ENCODE measurements at places on chromosomes 7 and 10.

- DNase-seq, result no peak
These were observed 812.8 kb downstream of the LRMDA start for GRCh38 chr10:76244061-76244686.

DNA sequence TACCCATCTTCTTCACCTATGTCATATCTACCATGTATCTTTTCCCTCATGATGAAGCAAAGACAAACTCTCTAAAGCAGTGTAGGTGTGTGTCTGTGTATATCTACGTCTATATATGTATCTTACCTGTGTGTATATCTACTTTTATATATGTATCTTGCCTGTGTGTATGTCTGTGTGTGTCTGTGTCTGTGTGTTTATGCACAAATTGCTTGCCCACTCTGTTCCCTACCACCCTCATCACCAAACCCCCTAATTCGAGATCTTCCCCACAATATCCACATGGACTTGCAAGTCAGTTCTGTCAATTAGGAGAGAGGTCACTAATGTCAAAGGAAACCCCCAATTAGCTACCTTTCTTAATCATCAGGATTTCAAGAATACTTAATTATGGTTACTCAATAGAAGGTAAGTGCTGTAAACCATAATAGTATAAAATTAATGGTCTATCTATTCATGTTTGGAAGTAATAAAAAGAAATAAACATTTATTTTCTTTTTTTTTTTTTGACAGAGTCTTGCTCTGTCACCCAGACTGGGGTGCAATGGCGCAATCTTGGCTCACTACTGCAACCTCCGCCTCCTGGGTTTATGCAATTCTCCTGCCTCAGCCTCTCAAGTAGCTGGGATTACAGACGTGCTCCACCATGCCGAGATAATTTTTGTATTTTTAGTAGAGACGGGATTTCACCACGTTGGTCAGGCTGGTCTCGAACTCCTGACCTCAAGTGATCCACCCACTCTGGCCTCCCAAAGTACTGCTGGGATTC is 43.6 kb downstream of the ANKRD61 start:
- DNase-seq, result no peak

DNA sequence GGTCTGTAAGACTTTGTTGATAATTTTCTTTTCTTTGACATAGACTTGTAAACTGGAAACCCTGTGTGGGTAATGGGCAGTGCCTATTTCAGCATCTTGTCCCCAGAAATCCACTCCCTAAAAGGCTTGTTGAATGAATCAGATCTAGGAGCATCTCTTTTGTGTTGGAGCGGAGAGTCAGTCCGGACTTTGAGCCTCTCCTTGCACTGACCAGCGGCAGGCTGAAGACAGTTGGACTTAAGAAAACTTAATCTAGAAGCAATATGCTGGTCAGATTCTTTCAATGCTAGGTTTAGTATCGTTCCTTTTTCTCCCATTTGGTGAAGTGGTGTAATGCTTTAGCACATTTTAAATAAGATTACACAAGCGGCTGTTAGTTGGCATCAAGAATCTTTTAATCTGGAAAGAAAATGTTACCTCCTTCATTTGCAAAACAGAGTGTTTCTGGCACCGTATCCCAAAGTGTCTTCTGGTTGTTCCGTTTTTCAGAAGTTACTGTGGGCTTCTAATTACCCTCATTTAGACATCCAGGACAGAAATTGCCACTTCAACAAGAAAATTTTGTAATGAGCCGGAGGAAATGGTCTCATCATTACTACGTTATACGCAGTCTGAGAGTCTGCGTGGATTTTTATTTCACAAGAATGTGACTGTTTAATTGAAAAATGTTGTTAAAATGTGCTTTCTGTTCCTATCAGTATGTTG is 74.7 kb downstream of the CUX1 start:
- no peak for DNase-seq

GRCh38 chr10:95266674-95267095 is 24.1 kb downstream of the PDLIM1 start:
- no peak for DNase-seq

- no peak for DNase-seq
These were observed 160.3 kb upstream of the KLF14 start for GRCh38 chr7:130894146-130894908.

DNA sequence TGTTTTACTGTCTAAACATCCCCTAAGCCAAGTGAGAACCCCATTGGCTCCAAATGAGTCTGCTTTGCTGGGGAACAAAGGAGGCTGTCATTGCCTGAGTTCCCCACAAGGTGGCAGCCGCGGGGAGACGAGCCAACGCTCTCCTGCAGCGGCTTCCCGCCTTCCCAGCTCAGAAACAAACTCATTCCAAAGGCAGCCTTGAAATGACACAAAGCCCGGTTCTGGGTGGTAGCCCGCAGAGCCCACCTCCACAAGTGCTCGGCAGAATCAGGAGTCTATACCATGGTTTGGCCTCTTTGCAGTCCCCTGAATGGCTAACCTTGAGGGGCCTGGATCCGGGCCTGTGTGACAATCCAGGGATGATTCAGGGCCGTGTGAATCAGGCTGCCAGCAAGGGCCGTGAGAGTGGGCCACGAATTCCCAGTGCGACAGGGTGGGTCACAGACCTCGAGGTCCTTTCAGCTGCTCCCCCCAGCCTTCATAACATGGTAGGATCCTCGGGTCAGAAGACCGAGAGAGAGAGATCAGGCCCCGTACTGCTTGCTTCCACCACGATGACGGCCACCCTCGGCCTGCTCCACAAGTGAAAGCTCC is 79.7 kb downstream of the DLG5 start:
- DNase-seq, result peak; percentile 25

DNA sequence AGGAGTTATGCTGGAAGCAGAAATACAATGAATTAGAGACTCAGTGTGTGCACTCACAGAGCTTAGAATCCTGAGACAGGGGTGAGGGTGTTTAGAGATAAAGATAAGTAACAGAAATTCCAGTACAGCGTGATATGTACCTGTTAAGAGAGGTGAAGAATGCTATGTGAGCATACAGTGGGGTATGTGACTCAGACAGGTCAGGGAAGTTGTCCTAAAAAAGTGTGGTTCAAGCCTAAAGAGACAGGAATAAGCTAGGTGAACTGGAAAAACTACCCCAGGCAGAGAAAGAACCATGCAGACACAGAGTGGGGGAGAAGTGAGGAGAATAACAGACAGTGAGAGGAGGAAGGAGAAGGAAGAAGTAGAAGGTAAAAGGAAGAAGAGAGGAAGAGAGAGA is 8.6 kb downstream of the SMIM30 start:
- no peak for DNase-seq

DNA sequence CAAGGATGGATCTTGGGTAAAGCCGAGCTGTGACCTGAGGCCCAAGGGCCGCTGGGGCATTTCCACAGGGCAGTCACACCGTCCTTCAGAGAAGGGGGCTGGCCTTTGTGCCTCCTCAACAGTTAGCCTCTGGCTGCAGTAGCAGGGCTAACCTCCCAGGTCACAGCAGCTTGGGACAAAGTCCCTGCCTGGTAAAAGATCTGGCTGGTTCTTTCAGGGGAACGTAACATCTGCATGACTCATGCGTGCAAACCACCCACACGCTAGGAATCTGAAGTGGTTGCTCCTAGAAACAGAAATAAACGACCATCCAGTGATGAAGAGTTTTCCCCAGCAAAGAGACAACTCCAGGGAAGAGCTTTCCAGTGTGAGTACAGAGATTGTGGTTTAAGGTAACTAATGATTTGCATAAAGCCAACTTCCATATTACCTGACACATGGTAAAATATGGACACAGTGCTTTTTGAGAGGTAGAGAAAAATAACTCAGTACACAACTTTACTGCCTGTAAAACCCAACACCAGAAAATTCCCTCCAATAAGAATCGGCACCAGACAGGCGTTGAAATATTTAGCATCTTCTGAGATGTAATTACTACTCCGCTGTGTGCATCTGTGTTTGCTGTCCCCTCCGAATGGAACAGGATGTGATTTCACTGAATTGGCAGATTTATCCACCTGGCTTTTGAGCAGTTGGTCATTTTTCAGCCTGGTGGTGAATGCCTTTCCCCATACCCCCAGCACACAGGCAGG is 84.9 kb upstream of the ADRB1 start:
- DNase-seq, result no peak

DNA sequence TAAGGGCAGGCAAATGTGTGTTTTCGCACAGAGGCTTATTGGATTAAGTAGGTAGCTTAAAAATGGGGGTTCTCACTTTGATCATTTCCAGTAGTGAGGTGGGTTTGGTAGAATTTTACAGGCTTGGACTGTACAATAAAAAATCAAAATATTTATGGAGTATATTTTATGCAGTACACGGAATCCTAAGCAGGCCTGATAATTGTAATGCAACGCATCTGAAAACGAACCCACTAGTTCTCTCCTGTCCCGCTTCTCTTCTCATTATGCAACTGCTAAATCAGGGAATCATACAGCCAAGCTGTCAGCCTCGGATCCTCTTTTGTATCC is 377 bp upstream of the POLR1F start:
- DNase-seq, result no peak

GRCh38 chr10:119495545-119495944 is 47.0 kb downstream of the RGS10 start:
- no peak for DNase-seq

DNA sequence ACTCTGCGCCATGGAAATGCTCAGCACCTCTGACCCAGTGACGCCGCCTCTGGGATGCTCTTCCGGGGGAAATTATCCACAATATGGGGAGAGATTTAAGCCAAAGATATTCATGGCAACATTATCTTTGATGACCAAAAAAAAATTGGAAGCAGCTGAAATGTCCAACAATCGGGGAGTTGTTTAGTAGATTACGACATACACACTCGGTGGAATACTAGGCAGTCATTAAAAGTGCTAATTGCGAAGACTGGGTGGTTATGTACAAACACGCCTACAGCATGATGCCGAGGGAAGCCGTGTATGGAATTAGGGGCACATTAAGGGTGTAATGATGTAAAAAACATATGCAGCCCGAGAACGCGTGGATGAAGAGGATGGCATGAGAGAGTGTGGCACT is 75.2 kb downstream of the UNCX start:
- DNase-seq, result no peak

GRCh38 chr10:76114581-76115001 is 683.2 kb downstream of the LRMDA start:
- no peak for DNase-seq

GRCh38 chr10:110113670-110114337 is 93.6 kb upstream of the MXI1 start:
- DNase-seq, result no peak

GRCh38 chr7:78476851-78477405 is 678.4 kb downstream of the PHTF2 start:
- DNase-seq, result no peak

GRCh38 chr7:129617178-129617577 is 5.7 kb downstream of the NRF1 start:
- DNase-seq, result no peak

DNA sequence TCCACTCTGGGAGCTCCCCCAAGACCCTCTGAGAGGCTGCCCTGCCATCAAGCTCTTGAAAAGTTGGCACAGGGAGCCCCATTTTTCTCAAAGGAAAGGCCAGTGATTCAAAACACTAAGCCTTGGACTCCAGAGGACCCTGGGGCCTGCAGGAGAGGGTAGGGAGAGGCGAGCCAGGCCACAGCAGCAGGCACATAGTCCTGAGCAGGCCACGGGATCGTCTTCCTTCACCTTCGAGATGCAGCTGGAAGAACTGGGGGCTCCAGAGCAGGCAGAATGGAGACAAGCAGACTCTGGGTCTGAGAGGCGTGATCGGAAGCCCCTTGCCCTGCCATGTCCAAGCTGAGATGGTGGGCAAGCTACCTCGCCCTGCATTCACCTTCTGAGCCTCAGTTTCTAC is 13.9 kb downstream of the TNS3 start:
- no peak for DNase-seq

GRCh38 chr7:135193615-135194081 is 17.7 kb downstream of the WDR91 start:
- no peak for DNase-seq

DNA sequence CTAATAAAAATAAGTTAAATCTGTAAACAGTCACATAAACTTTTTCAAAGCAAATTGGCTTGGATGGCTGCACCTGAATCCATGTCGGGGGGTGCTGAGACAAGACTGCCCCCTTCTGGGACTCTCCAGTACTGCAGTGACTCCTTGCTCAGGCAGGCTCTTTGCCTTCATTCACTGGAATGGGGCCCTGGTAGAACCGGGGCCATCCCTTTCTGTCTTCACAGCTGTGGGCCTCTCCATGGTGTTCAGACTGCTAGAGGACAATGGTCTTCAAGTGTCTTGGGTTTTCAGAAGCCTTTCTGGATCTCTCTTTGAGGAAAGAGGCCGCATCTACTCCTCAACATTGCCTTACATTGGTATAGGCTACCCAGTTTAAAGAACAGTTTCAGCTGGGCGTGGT is 16.1 kb upstream of the IMPDH1 start:
- peak; percentile 80 for DNase-seq

DNA sequence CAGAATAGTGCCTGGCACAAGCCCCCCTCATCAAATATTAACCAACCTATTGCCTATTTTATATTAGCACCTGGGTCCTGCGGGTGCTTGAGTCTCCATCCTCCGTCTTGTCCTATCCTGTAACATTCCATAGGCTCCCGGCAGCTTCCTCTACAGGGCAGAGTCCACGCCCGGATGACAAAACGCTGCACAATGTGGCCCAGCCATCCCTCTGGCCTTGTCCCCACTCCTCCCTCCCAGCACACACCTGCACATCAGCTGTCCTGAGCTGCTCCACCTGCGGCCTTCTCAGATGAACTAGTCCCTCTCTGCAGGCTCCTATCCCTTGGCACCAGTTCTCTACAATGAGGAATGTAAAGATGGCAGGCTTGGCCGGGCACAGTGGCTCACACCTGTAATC is 153.5 kb upstream of the PDE1C start:
- no peak for DNase-seq

GRCh38 chr7:71835056-71835455 is 577.1 kb downstream of the CALN1 start:
- no peak for DNase-seq

GRCh38 chr10:101895781-101896180 is 52.2 kb upstream of the KCNIP2 start:
- no peak for DNase-seq

DNA sequence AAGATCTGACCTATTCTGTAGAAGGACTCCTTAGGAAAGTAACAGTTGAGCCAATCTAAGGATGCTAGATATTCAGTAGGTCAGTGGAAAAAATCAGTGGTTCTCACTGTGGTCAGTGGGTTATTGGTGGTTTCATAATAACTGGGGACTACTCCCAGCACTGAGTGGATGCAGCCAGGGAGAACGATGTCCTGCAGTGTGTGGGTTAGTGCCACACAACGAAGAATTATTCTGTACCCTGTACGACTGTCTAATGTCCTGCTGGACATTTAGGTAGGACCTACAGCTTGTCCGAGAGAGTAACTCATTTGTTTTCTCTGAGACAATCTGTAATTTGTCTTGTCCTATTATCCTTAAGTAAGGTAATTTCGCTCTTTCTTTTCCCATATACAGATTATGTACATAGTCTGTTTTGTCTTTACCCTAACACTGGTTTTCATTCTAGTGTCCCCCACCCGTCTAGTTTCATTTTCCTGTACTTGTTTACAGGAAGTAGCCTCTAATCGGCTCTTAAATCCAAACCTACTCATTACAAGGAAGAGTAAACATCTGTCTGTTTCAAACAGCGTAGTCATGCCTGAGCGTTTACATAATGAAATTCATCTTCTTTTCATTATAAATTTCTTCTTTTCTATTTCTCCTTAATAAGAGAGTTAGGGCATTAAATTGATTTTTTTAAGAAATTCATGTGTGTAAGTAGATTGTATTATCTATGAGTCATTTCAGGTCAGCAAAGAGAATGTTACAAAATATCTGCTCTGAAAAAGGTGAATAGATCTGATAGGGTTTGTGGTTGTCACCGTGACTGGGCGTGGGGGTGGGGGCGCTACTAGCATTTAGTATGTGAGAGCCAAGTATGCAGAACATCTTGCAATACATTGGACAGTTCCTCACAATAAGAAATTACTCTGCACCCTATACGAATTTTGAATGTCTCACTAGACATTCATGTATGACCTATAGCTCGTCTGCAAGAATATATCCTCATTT is 8.3 kb upstream of the ZC3HAV1L start:
- DNase-seq, result peak; percentile 49

Data from stimulated activated CD8-positive, alpha-beta memory T cell treated with anti-CD3 and anti-CD28 coated beads, Interleukin-7, amount 100 ng/mL, for 1 hour (primary cell).